ENCODE measurements at places on chromosomes 11 and 22.

- ATAC-seq: no peak
Measured at GRCh38 chr22:43047605-43048004, 32.7 kb upstream of the PACSIN2 start.

DNA sequence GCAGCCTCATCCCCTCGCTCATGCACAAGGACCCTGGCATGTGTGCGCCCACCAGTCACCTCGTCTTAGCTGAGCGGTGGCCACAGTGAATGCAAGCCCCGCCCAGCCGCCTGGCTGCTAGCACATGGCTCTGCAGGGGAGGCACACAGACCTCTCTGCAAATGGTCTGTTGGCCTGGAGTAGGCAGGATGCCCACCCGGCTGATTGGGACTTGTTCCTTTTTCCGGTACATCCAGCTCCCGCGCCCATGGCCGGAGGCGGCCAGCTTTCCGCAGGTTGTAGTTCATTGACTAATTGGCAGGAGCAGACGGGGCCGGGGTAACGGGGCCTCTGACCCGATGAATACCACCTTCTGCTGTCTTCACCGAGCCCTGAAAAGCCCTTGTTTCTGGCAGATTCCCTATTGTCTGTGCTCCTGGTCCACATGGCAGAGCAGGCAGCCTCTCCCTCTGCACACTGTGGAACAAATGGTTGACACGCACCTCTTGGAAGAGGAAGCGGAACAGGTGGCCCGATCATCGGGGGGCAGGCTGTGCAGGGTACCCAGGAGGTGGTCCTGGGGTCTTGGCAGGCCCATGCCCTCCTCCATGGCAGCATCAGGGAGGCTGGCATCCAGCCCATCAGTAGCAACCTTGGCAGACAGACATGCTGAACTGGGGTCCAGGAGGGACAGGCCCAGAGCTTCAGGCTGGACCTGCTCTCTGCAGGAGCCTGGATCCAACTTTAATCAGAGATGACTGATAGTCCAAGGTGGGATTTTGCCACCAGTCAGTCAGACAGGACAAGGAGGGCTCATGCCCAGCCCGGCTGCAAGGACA lies 1512.0 kb downstream of the BRD1 start:
- ATAC-seq: no peak

DNA sequence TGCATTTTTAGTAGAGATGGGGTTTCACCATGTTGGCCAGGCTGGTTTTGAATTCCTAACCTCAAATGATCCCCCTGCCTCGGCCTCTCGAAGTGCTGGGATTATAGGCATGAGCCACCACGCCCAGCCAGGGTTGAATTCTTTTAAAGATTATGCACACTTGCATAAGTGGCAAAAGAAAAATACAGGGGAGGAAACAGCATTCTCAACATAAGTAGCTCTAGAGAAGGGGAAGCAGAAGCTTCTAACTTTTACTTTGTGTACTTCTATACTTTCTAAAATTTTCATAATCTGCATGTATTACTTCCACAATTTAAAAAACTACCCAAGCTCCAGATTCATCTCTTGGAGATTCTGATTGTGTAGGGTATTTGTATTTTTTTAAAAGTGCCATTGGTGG lies 108.0 kb downstream of the SLC1A2 start:
- no peak for ATAC-seq

DNA sequence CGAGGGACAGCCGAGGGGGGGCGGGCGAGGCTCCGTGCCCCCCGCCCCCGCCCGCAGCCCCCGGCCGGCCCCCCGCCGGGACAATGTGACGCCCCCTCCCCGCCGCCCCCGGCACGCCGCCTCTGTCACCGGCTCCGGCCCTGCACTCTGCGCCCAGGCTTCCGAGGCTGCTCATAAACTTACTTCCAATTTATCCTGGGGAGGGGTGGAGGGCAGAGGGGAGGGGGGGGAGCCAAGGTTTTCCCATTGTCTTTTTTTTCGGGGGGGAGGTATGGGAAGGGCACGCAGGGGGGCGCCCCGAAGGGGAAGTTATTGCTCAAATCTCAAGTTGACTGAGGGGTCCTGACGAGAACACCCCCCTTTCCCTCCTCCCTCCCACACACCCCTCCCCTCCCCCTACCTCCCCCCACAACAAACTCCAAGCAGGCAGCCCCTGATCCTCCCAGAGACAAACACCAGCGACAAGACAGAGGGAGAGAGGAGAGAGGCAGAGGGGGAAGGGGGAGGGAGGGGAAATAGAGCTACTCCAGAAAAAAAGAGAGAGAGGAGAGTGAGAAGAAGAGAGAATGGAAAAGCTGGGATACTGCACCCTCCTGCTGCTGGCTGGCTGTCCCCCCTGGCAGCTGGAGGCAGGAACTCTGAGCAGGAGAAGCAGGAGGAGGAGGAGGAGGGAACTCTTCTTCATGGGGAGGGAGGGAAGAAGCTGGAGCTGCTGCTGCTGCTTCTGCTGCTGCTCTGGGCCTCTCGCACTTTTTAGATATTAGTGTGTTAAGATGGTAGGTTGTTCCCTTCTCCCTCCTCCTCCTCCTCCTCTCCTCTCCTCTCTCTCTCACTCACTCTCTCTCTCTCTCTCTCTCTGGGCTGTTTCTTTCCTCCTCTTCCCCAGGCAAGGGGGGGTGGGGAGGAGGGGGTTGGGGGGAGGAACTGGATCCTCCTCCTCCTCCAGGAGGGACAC lies 631 bp downstream of the PHF21A start:
- peak; percentile 29 for ATAC-seq

DNA sequence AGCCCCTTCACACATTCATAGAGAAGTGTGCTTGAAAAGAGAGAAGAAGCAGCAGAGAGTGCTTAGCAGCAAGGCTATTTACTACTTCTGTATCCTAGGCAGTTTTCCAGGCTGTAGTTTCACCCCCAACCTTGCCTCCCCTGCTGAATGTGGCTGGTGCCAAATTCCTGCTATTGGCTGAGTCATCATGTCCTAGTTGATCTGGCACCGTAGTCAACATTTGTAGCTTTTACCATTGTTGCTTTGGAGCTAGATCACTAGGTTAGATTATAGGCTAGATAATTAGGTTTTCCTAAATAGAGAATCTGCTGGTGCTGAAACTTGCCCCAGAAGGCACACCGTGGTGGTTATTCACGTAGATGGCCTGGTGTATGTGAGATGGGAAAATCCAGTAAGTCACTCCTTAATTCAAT lies 32.7 kb downstream of the ARHGAP42 start:
- no peak for ATAC-seq

- no peak for ATAC-seq
Measured at GRCh38 chr11:97409141-97409540, 1019.3 kb downstream of the JRKL start.

All from activated T-helper 17 cell treated with anti-CD3 and anti-CD28 coated beads, Interleukin-2, amount 50 U/mL, for 72 hours (primary cell).